HT1080 (cell line): ENCODE measurements at places on chromosomes 2 and 18. TPM values are rescaled to one million over a fixed set of nuclear protein-coding genes. Genes with fewer than 3 reads are reported as not detected.

CYP27C1 gene
- total RNA-seq, result 1.4 and 1.5 TPM in 2 replicates

CCDC142 gene
- total RNA-seq, result 12.7 and 13.2 TPM in 2 replicates

- DNase-seq, result no peak
These were observed 223.3 kb upstream of the ATP5MC3 start for GRCh38 chr2:175404839-175405238.

DNA sequence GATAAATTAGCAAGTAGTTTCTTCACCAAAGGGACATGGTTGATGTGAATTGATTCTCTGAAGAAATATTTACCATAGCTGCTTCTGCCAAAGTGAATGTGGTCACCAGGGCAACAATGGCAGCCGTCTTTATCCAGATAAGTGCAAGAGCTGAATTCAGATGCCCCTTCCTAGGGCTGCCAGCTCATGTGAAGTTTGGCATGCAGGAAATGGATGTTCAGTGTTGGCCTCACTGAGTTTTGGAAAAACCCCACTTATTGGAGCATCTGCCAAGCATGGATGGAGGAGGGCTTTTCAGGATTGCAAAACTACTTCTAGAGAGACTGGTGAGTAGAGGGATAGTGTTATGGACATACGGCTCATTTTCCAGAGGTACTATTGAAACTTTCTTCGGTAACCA, 80.8 kb downstream of the FMNL2 start:
- DNase-seq, result no peak

- DNase-seq, result no peak
These were observed 50.0 kb upstream of the TMEM178A start for GRCh38 chr2:39615675-39616074.

DNA sequence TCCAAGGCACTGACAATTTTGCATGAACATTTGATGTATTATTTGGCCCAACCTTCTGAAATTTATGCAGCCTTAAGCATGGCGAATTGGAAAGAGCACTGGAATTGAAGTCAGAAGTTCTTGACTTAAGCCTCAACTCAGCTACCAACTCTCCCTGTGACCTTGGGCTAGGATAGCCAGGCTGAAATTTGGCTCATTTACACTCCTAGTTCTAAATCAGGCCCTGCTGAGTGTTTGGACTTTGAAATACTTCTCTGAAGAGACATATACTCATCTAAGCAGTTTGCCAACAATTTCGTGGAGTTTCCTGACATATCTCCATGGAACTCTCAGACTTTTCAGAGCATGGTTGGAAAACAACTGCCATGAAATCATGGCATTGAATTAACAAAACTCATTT, 489.6 kb upstream of the PIK3C3 start:
- DNase-seq, result no peak

- DNase-seq, result no peak
These were observed 210.4 kb downstream of the METTL4 start for GRCh38 chr18:2360861-2361260.

- no peak for DNase-seq
These were observed 5.9 kb upstream of the IMPACT start for GRCh38 chr18:24420551-24420950.

GRCh38 chr2:50215736-50216135, 816.2 kb downstream of the NRXN1 start:
- no peak for DNase-seq

DNA sequence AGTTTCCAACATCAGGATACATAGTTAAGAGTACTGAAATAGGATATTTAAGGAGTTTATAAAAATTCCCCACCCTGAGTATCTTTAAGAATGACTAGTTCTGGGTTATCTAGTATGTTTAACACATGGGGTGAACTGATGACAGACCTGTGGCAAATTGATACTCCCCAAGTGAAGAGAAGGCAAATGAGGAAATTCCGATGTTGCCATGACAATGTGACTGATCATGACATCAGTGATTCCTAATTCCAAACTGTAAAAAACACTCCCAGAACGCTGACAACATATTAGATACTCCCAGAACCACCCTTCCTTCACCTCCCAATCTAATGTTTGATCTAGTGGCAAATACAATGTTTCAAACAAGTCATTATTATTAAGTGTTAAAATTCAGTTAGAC, 77.6 kb downstream of the RBMS1 start:
- DNase-seq, result peak; percentile 48

DNA sequence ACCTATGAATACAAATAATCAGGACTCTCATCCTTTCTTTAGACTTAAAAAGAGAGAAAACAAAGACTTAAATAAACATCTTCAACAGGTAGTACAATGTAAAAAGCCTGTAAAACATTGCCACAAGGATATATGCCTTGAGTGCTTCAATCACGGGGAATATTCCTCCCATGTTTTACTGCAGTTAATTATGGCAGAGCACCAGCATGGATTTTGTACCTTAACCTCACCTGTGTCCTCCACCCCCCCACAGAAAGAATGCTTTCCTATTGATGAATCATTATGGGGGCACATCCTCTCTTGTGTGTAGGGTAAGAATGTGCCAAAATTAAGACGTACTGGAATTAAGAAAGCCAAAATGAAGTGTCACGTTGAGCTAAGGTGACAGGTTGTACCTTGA, 189.9 kb upstream of the FOSL2 start:
- DNase-seq, result no peak
